ENCODE measurements at places on chromosomes 13 and 19.
A peak's percentile ranks its signal among the peaks of the same experiment; 100 is the strongest.

GRCh38 chr19:2482354-2483038 lies 6.6 kb downstream of the GADD45B start:
- no peak for DNase-seq

- peak; percentile 69 for DNase-seq
Observed at GRCh38 chr19:13104360-13104847, 1.7 kb upstream of the LYL1 start.

GRCh38 chr19:15869109-15869555 lies 28.7 kb downstream of the CYP4F2 start:
- DNase-seq: peak; percentile 54

- no peak for DNase-seq
Observed at GRCh38 chr13:71661921-71662320, 205.1 kb downstream of the DACH1 start.

- DNase-seq: no peak
Observed at GRCh38 chr13:98110749-98111148, 32.1 kb upstream of the FARP1 start.

DNA sequence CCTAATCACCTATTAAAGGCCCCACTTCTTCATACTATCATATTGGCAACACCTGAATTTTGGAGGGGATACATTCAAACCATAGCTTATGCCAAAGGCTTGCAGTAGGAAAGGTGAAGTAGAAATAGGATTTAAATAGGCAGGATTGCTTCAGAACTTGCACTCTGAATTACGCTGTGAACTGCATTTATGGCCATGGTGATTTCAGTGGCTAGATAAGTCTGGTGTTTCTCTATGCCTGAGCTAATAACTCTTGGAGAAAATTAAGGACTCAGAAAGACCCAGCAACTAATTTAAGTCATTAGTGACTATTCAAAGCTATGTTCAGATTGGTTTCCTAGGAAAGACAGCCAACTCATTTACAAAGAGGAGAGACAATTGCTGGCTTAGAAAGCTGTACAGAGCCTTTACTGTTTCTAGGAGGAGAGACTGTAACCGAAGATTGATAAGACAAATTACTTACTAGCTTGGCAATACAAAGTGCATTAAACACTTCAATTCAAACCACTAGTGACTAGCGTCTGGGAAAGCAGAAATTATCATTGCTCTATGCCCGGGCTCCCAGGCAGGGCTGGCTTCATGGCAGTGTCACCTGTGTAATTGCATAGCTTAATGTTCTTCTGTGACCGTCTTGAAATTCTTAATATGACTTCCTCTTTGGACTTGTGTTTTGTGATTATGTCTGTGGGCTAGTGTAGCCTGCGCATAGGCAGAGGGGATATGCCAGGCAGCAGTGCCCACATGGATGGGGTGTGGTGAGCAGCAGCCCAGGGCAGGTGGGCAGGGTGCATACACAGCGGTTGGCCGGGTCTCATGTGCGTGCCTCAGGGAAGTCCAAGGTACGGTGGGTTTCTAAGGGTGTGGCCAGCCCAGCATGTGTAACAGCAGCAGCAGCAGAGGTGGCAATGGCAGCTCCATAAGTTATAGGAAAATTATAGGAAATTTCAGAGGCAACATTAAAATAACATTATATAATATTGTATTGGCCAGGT lies 60.1 kb downstream of the KL start:
- no peak for DNase-seq

- no peak for DNase-seq
Observed at GRCh38 chr13:45040622-45041021, 51.3 kb downstream of the GPALPP1 start.

- no peak for DNase-seq
Observed at GRCh38 chr13:55230570-55230908, 1910.2 kb upstream of the PRR20A start.

- no peak for DNase-seq
Observed at GRCh38 chr19:18772620-18773587, 18.2 kb downstream of the COMP start.

DNA sequence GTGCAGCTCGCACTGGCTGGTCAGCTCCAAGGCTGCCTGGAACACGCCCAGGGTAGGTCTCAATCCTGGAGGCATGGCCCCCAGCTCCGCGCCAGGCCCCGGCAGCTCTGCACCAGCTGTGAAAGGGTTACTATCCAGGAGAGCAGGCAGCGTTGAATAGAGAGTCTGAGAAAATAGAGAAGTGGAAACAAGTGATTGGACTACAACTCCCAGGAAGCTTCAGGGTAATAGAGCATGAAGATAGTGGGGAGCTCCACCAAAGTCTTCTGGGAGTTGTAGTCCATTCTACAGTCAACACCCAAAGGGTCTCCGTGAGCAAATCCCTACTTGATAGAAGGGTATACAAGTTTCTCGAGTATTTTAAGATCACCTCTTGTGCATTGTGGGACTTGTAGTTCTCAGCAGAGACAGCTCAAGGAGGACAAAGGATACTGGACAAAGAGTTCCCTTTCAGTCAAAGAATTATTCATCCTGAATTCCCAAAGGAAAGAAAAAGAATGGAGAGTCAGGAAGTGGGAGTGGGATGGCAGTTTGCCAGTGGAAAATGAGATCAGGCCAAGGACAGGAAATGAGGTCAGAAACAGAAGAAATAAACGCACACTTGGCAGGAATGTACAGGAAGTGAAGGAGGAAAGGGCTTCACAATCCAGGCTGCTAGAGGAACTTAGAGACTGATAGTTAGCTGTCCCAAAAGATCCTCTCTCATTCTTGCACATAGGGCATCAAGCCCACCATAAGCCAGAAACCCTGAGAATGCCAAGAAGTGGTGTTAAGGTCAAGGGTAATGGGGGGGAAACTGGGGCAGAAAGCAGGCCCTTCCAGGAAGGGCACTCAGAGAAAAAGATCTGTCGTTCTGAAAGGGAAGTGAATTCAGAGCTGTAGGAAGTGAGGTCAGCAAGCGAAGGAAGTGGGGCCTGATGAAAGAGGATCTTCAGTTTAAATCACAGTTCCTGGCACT lies 5.5 kb upstream of the MAMSTR start:
- DNase-seq: no peak

- peak; percentile 57 for DNase-seq
Observed at GRCh38 chr19:13597640-13598039, 91.4 kb upstream of the CACNA1A start.

DNA sequence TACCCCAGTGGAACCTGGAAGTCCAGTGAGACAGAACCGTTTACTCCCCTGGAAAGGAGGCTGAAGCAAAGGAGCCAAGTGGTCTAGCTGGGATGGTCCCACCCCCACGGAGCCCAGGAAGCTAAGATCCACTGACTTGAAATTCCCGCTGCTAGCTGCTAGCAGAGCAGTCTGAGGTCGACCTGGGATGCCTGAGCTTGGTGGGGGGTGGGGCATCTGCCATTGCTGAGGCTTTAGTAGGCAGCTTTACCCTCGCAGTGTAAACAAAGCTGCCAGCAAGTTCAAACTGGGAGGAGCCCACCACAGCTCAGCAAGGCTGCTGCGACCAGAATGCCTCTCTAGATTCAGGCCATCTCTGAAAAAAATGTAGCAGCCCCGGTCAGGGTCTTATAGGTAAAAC lies 437.0 kb downstream of the SUCLA2 start:
- no peak for DNase-seq

GRCh38 chr19:44741841-44742329 lies 6.6 kb upstream of the BCL3 start:
- no peak for DNase-seq

DNA sequence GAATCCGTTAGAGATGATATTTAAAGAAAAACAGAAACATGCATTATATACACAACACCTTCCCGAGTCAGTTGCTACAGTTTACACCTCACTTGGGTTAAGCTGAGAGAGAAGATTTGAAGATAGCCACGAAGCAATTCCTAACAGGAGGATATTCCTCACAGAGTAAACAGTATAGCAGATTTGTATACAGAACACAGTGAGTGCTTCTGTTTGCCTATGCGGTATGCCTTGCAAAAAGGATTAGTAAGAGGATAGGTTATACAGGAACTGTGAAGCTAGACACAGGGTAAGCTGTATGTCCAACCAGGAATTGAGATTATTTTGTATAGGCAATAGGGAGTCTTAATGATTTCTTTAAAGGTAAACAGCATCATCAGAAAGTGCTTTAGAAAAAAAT lies 471.8 kb downstream of the LIG4 start:
- no peak for DNase-seq

DNA sequence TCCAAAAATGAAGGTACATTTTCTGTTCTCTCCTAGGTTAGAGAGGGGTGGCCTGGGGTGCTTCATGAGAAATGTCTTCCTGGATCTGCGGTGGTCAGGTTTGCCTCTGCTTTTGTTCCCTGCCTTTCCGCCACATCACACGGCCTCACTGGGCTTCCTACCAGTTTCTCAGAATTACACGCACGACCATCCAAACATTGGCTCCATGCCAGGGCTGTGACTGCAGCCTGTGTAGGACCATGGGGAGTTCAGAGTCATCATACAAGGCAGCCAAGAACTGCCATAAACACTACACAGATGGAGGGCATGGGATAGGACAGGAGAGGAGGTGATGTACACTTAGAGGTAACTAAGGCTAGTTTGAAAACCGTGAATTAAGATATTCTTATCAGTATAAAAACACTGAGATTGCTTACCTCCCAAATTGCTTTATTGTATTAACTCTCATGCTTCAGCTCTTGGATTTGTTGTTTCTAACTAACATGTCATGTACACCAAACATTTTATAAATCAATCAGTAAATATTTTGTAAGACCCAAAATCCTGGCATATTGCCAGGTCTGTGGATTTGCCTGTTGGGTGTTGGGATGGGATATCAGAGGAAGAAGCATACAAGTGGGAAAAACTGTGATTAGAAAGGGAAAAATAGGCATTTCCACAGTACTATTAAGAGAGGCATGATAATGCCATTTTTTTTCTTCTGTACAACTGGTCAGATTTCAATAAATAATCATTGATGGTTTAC lies 45.2 kb downstream of the CDADC1 start:
- DNase-seq: no peak

DNA sequence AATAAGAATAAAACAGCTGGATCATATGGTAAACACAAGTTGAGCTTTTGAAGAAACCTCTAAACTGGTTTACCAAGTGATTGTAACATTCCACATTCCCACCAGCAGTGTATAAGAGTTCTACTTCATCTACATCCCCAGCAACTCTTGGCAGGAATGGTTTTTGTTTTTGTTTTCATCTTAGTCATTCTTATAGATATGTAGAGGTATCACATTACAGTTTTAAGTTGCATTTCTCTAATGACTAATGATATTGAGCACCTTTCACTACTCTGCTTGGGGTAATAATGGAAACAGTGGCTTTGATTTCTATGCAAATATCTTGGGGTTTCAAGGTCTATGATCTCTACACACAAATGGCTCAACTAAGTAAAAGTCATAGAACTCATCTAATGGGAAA lies 614.5 kb downstream of the TBC1D4 start:
- no peak for DNase-seq

DNA sequence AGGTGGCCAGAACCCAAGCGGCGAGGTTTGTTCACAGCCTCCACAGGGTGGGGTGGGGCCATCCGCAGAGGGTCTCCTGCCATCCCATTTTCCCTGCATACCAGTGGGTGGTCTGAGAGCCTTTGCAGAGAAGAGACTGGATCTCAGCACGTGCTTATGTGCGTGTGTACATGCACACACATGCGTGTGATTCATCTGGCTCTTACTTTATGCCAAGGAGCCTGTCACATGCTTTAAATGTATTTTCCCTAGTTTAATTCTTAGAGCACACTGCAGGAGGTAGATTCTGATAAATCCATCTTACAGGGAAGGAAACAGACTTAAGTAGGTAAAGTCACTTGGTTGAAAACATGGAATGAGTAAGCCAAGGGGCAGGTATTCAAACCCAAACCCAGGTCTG lies 47.1 kb downstream of the CAPN12 start:
- DNase-seq: no peak

- DNase-seq: no peak
Observed at GRCh38 chr19:16367261-16367683, 42.6 kb downstream of the KLF2 start.

GRCh38 chr19:28487999-28488398 lies 725.0 kb downstream of the UQCRFS1 start:
- DNase-seq: no peak

DNA sequence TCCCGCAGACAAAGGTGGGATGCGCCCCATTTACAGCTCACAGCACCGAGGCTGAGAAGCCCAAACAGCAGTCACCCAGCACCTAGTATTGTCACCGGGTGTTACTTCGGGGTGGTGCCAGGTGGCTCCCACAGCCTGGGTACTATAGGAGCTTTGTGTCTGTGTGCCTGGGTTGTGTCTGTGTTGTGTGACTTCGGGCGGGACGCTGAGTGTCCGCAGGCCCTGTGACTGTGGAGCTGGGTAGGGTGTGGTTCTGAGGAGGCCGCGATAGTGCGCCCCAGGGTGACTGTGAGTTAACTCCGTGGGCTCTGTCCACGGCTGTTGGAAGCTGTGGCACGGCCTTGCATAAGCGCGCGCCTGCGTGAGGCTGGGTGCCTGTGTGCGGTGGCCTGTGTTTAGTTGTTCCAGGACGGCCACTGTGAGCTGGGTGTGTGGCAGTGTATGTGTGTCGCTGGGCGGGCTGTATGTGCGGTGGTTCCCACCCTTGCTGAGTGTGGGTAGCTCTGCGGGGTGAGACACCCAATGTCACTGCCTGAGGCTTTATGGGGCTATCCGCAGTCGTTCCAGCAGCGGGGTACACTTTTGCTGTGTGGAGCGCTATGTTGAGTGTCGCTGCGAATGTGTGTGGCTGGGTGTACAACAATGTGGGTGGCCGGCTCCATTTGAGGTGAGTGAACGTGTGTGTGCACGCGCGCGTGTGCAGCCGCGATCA lies 559 bp upstream of the SSBP4 start:
- DNase-seq: no peak

GRCh38 chr13:38954844-38955243 lies 35.8 kb downstream of the STOML3 start:
- no peak for DNase-seq

DNA sequence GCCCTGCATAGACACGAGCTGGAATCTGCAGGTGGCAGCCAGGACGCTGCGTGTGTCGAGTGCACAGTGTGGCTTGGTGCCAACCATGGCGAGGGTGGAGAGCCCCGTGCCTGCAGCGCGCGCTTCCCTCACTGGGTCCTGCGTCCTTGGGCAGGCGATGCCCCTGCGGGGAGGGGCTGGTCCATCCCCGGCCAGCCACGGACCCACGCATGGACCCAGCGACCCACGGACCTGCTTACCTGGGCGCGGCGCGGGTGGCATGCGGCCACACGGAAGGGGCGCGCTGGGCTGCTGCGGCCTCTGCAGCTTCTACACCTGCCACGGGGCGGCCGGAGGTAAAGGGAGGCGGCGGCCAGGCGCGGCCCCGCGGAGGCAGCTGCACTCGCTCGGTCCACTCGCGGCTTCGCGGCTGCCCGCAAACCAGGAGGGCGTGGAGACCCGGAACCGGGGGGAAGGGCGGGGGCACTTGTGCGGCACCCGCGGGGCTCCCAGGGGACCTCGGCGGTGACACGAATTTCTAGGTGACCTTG lies 569 bp upstream of the MCF2L start:
- DNase-seq: peak; percentile 16

DNA sequence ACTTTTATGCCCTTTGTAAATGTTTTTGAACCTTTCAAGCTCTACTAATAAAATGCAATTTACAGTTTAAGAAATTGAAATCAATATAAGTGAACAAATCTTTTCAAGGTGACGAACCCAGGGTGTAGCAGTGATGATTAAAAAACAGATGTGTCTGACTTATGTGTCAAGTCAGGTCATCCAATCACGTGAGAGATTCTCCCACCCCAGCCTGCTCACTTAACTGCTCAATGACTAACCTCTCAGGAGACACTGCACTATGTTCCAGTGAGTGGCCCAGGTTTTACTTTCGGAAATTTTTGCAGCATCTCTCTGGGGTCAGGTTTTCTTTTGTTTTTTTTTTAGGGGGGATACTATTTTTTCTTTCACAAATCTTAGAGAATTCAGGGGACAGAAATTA lies 60.7 kb downstream of the ZNF429 start:
- no peak for DNase-seq

- DNase-seq: no peak
Observed at GRCh38 chr13:49225223-49226042, 5.3 kb downstream of the MLNR start.

Measured in stimulated activated effector memory CD8-positive, alpha-beta T cell treated with anti-CD3 and anti-CD28 coated beads, Interleukin-12 subunit alpha, Interleukin-12 subunit beta, amount 100 ng/mL, for 72 hours (primary cell).